ENCODE measurements at places on chromosomes 7 and 10.

GRCh38 chr7:12873571-12873970 lies 186.1 kb downstream of the ARL4A start:
- no peak for DNase-seq

DNA sequence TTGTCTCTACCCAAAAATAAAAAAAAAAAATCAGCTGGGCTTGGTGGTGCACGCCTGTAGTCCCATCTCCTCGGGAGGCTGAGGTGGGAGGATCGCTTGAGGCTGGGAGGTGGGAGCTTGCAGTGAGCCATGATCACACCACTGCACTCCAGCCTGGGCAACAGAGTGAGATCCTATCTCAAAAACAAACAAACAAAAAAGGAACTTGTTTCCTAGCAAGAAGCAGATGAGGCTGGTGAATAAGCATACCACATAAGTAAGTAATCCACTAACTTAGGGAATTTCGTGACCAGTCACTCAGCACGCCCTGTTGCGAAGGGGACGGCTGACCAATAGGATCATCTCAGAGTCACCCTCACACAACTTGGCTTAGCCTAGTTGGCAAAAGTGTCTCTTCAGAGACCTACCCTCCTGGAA lies 64.6 kb downstream of the CUX1 start:
- DNase-seq: peak; percentile 89

GRCh38 chr7:3019801-3020200 lies 23.9 kb downstream of the CARD11 start:
- no peak for DNase-seq

GRCh38 chr7:19113855-19114550 lies 3.4 kb downstream of the TWIST1 start:
- peak; percentile 85 for DNase-seq

DNA sequence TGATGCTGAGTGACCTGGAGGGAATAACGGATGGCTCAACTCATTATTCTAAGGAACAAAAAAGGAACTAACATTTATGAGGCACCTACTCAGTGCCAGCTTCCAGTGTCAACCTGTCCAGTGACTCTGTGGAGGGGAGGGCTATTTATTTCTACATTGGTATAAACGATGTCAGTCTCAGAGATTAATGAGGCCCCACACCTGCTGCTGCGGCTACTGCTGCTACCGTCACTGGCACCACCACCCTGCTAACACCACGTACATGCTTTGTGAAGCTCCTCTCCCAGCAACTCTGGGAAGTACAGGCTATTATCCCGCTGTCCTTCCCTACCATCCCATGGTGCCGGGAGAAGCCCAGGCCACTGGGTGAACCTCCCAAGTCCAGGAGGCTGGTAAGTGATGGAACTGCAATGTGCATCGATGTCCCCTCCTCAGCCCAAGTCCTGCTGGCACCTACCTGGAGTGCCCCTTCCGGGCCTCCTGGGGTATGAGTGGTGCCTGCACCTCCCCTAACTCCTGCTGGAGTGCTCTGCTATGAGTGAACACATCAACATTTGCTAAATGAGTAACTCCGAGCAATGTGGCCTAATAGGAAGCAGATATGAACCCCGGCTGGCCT lies 101.5 kb downstream of the ARHGAP22 start:
- peak; percentile 31 for DNase-seq

DNA sequence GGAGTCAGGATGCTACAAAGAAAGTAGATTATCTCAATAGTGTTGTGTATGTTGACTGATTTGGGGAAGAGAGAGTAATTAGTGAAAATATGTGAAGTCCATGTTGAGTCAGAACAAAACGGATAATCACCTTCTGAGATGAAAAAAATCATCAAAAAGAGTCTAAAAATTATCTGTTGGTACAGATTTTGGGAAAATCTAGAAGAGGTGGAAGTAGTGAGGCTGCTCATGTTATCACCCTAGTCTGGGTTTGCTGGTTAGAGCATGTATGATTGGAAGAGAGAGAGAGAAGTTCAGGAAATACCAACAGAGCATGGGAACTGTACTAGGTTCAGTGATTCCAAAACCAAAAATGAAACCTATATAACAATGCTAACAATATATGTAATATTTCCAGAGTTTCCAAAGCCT lies 12.3 kb downstream of the RPA3 start:
- no peak for DNase-seq

GRCh38 chr7:30934225-30934624 lies 22.6 kb downstream of the AQP1 start:
- no peak for DNase-seq

DNA sequence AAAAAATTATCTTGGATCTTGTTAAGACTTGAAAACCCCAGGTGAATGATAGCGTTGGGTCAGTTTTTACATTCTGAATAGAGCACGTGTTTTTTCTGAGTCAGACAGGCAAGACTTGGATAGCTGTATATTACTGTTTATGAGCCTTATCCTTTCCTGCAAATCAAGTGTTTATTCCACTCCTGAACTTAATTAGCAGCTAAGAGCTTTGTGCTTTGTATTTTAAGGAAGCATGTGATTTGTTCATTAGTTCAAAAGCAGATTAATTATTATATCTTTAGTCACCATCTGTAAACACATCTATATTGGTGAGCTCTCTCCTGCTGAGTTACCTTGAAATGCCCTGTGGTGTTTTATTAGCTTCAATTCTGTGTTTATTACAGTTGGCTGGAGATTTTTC lies 98.6 kb upstream of the PRPS1L1 start:
- no peak for DNase-seq
